ENCODE measurements at places on chromosomes 1 and 21.

GRCh38 chr1:39910263-39910662 lies 8.5 kb upstream of the MYCL start:
- DNase-seq, result no peak

GRCh38 chr1:224435318-224435763 lies 744 bp upstream of the WDR26 start:
- no peak for DNase-seq

DNA sequence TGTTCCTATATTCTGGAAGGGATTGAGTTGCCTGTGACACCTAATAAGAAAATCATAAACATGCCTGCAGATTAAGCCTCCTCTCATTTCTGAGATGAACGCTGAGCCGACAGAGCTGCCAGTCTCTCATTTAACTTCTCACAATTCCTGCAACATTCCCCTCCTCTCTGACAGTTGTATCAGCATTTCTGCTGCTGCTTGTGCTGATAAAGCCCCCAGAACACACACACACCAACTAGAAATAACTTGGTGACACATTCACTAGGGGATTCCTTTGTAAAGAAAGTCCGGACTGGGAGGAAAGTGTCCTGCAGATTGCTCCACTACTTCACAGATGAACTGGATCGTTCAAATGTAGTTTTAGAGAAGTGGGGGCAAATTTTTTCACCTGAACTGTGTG lies 437.3 kb downstream of the PLA2G4A start:
- DNase-seq, result no peak

DNA sequence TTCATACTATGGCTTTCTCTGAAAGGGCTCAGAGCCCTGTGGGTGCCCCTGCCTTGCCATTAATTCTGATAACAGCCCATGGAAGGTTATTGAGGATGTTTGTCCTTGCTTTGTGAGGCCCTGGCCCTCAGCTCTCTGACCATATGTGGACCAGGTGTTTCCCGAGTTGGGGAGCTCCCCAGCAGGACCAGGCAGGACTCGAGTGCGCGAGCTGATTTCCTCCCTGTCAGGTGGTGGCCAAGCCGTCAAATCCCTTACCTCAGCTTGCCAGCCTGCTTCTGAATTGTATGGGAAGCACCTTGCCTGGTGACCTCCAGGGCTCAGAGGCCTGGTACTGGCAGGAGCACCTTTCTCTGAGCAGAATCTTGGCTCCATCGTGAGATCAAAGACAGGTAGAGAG lies 17.9 kb upstream of the SDE2 start:
- DNase-seq, result no peak

GRCh38 chr21:46667741-46668380 lies 32.4 kb downstream of the PRMT2 start:
- no peak for DNase-seq

DNA sequence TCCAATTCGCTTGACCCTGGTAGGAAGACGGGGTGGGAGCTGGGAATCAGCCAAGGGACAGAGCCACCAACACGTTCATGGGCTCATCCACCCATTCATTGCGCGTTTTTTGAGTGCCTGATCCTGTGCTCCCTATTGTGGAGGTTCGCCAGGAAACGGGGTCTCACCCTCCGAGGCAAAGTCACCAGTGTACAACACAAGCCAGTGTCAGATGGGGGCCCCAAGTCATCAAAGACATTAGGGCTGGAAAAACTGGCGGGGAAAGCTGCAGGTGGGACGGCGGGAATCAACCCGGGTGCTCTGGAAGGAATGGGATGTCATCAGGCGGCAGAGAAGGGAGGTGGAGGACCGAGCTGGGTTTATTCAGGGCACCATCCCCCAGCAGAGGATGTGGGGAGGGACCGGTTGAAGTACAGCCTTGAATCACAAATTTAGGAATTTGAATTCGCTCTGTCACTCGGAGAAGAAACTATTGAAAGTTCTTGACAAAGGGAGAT lies 667 bp upstream of the NID1 start:
- no peak for DNase-seq

DNA sequence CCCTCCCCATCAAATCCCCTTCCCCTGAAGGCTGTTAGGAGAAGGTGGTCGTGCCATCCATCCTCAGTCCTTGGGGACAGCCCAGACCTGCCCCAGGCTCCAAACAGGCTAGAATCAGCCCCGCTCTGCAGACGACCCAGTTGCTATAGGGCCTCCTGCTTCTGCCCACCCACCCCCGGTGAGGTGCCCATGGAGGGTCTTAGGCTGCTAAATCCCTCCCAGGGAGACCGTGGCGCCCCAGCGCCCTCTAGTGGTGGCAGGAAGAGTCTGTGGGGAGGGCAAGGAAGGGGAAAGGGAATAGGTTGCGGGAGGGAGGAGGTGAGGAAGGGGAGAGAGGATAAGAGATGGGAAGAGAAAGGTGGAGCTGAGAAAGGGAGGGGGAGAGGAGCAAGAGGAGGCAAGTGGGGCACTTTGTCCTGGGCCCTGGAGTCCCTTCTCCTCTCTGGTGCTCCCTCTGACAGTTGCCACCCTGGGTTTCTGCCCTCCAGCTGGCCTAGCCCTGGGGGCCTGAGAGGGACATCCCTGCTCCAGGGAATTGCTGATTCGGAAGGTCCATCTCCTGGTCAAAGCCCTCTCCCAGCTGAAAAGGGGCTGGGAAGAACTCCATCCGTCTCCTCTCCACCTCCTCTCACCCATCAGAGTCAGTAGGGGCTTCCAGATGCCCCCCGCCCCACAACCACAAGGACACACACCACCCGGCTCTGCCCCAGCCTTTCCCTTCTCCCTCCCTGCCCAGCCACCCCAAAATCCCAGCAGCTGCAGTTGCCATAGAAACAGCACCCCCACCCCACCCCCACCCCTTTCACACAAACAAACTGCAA lies 55.4 kb downstream of the CAMK2N1 start:
- DNase-seq, result no peak

- no peak for DNase-seq
Observed at GRCh38 chr1:157512036-157512969, 40.0 kb downstream of the FCRL5 start.

GRCh38 chr1:30824736-30825429 lies 67.3 kb upstream of the LAPTM5 start:
- no peak for DNase-seq

GRCh38 chr1:25238046-25238445 lies 5.7 kb upstream of the SYF2 start:
- no peak for DNase-seq

DNA sequence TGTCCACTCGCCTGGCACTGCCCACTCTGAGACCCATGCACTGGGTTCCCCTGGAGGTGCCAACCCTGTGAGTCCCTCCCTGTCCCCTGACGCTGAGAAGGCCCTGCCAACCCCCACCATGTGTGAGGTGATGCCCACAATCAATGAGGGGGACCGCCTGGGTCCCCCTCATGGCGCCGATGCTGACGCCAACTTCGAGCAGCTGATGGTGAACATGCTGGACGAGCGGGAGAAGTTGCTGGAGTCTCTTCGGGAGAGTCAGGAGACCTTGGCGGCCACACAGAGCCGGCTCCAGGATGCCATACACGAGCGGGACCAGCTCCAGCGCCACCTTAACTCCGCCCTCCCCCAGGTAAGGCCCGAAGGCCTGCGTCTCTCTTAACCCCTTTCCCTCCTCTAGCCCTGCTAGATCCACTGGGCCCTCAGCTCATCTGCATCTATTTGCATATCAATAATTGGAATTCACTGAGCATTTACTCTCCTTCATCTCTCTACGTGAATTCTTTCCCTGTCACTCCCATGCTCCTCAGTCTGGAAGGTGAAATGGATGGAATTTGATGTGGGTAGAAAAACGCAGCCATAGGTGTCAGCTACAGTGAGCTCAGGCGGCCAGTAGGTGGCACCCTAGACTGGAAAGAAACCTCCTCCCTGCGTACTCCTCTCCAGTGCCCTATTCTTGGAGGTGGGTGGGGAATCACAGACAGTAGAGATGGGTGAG lies 12.8 kb downstream of the PPFIA4 start:
- DNase-seq, result peak; percentile 50

DNA sequence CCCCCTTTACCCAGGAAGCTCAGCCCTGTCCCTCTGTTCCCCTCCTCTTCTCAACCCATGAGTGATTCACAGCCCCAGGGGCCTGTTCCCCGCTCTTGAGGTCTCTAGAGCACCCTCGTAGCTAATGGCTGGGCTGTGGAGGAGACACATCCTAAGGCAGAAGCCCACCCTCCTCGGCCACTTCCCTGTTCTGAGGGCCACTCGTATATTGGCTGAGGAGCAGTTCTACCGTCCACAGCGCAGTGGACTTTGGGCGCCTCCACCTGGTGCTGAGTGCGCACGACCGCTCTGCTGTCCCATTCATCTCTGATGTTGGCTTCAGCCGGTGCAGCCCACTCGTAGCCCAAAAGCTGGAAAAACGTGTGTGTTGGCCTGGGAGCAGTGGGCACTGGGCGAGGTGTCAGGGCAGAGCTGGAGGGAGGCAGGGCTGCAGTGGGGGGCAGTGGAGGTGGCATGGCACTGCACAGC lies 24.5 kb upstream of the PKP1 start:
- DNase-seq, result no peak

- no peak for DNase-seq
Observed at GRCh38 chr1:75514270-75514669, 96.6 kb downstream of the SLC44A5 start.

GRCh38 chr1:176691251-176692228 lies 228.6 kb downstream of the PAPPA2 start:
- no peak for DNase-seq

- DNase-seq, result no peak
Observed at GRCh38 chr1:234114648-234115307, 210.3 kb downstream of the SLC35F3 start.

DNA sequence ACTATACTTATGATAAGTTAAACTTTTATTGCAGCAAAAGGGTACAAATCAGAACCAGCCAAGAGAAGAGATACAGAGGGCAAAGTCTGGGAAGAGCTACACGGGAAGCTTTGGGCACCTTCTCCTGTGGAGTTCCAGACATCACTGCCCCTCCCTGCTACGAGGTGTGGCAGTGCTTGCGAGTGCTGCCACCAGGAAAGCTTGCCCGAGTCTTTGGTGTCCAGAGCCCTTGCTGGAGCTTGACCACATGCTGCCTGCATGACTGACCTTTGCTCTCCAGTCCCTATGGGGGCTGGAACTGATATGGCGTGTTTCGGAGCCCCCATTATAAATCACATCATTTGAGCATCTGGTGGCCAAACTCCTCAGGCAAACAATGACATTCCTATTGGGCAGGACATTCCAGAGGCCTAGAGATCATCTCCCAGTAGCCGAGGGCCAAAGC lies 23.4 kb downstream of the PLEKHO1 start:
- no peak for DNase-seq

- no peak for DNase-seq
Observed at GRCh38 chr1:214416417-214416816, 135.0 kb downstream of the PTPN14 start.

DNA sequence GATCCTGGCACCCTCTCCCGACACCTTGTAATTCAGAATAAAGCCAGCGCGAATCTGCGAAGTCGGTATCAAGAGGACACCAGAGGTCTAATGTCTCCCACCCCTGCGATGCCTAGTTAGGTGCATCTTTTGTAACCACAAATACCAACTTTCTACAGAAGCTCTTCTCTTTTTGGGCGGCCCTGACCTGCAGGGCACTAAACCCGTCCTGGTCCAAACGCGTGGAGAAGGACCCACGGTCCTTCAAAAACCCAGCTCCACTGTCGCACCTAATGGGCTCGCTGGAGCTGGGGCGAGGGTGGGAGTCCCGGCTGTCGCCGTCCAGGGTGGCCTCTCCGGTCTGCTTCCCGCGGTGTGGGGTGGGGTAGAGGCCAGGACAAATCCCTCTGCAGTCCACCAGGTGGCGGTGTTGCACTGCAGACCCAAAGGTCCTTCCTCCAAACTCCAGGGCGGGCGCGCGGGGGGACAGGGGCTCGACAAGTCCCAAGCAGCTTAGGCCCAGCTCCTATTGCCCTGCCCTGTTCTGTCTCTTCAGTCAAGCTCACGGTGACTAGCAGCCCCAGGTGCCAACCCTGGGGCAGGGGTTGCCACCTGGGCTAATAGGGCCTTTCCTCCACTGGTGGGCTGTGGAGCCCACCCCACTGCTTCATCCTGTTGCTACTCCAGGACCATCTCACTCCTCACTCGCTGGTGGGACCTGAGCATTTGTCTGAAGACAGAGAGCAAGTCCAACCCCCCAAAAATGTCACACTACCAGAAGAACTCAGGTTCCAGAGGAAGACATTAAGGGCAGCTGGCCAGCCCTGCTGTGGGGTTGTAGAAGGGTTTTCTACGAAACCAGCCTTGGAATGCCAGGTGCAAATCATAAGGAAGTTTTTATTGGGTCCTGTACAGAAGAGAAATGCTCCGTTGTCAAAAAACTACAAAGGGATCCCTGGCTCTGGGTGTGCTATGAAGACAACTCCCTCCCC lies 2.8 kb downstream of the HES3 start:
- peak; percentile 77 for DNase-seq

GRCh38 chr1:10635085-10635896 lies 160.5 kb downstream of the PEX14 start:
- no peak for DNase-seq
